ENCODE measurements at places on chromosomes 11 and 22.

- DNase-seq: no peak
Observed at GRCh38 chr11:109970516-109971183, 122.5 kb upstream of the ZC3H12C start.

GRCh38 chr11:82034527-82034926 is 699.1 kb downstream of the FAM181B start:
- DNase-seq: peak; percentile 49

- peak; percentile 52 for DNase-seq
Observed at GRCh38 chr22:29269731-29270474, 1.8 kb downstream of the EWSR1 start.

GRCh38 chr11:122882857-122883645 is 492 bp downstream of the JHY start:
- DNase-seq: no peak

- DNase-seq: no peak
Observed at GRCh38 chr22:24601217-24602104, 1.5 kb upstream of the GGT1 start.

GRCh38 chr22:26484360-26484706 is 656 bp downstream of the SRRD start:
- no peak for DNase-seq

GRCh38 chr11:22657101-22657694 is 9.2 kb upstream of the GAS2 start:
- DNase-seq: peak; percentile 35
